Stimulated activated CD4-positive, alpha-beta T cell treated with anti-CD3 and anti-CD28 coated beads, Interleukin-1b, Interleukin-23, amount 100 ng/mL, for 24 hours (primary cell): ENCODE measurements at places on chromosomes 12 and 14.

DNA sequence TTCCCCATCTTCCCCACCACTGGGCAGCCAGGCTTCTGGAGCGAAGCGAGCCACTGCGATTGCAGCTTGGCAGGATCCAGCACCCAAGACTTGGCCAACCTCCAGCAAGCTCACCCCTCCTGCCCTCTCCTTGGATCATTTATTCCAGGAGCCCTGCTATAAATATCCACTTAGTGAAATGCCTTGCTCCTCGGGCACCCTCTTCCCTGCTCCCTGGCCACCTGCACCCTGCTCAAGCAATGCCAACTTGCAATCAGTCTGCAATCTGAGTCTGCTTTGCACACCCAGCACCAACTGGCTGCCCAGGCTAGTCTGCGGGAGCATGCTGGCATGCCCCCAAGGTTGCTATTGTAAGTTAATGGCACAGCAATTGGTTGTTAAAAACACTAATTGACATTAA is 666.0 kb downstream of the MED13L start:
- no peak for DNase-seq

DNA sequence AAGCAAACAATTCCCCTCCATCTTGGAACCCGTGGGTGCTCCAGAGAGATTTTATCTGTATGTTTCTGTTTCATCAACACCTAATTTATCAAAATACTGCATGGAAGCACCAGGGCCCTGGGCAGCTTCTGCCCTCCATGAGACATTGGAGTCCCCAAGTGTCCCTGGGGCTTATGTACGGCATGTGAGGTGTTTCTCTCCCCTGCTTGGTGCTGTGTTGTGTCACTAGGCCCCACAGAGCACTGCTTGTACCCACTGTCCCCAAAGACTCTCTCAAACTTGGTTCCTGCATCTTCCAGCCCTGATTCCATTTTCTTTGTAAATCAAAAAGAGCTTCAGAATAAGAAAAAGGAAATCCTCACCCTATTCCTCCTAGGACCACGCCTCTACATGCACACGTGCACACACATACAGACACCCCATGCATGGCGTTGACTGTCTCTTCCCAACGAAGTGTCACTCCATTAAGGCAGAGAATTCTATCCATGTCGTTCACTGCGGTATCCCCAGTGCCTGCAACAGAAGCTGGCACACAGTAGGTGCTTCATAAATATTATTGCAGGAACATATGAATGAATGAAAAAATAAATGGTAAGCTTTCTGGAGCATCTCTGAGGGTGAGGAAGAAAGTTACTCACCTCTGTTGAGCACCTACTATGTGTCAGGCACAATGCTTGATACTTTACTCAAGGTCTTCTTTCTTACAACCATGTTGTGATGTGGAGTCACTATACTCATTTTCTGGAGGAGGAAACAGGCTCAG is 191.6 kb downstream of the DICER1 start:
- DNase-seq, result no peak

- DNase-seq, result no peak
Observed at GRCh38 chr12:123894823-123895345, 77.7 kb downstream of the CCDC92 start.

DNA sequence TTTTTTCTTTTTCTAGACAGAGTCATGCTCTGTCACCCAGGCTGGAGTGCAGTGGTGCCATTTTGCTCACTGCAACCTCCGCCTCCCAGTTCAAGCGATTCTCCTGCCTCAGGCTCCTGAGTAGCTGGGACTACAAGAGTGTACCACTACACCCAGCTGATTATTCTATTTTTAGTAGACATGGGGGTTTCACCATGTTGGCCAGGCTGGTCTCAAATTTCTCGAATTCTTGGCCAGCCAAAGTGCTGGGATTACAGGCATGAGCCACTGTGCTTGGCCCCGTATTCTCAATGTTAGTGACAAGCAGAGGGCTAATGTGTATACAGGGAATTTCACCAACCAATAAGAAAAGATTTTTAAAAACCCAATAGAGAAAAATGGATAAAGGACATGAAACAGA is 8.4 kb downstream of the PLBD2 start:
- no peak for DNase-seq

- no peak for DNase-seq
Observed at GRCh38 chr12:109567296-109567695, 6.0 kb downstream of the MMAB start.

- no peak for DNase-seq
Observed at GRCh38 chr12:92334552-92334951, 188.9 kb upstream of the BTG1 start.

- no peak for DNase-seq
Observed at GRCh38 chr14:100416921-100417860, 94.1 kb downstream of the SLC25A47 start.

- no peak for DNase-seq
Observed at GRCh38 chr12:121085506-121086353, 46.7 kb upstream of the OASL start.
